ENCODE measurements at places on chromosomes 3 and 15.

GRCh38 chr15:35602836-35603235, 56.9 kb upstream of the DPH6 start:
- DNase-seq, result no peak

DNA sequence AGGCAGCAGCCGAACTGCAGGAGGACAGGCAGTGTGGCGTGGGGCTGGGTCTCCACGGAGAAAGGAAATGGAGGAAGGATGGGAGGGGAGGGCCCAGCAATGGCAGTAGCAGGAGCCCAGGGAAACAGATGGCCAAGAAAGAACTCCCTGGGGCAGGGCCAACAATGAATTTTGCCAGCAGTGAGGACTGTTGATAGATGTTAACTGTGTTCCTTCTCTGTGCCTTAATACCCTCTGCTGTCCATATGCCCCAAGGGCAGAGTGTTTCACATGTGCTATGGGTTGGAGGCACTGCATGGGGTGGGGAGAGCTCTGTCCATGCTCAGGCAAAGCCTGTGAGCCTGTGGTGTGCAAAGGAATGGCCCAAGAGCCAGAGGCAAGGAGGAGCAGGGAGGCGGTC, 70.8 kb upstream of the POMGNT2 start:
- no peak for DNase-seq

- DNase-seq, result no peak
Measured at GRCh38 chr3:97820780-97821179, 1.0 kb upstream of the CRYBG3 start.

GRCh38 chr15:42182328-42182886, 25.7 kb downstream of the VPS39 start:
- DNase-seq, result no peak

Data from glutamatergic neuron (in vitro differentiated cells).